ENCODE measurements at places on chromosomes 16 and 17.
A peak's percentile ranks its signal among the peaks of the same experiment; 100 is the strongest.

GRCh38 chr16:80557037-80557436 is 16.2 kb downstream of the DYNLRB2 start:
- no peak overlapping the region for H3K4me3 ChIP-seq
- no peaks in the 10 kb centered on the region for H3K27me3 ChIP-seq
- H3K4me1 ChIP-seq, result no peaks in the 10 kb centered on the region
- no peak overlapping the region for H3K27ac ChIP-seq
- DNase-seq, result no peak

DNA sequence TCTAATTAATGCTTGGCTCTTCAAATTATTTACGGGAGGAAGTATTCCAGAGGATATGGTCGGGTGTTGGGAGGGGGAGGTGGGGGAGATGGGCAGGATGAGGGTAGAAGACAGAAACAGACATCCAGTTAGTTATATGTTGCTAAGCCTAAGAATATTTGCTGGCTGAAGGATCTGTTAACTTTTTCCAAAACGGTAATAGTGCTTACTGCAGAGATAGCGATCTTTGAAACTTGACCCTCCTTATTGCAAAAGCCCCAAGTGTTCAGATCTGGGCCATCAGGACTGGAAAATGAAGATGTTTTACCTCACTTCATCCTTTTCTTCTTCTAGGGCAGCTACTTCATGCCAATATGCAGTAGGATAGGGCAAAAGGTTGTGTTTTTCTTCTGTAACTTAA is 27.0 kb upstream of the MMD start:
- no peak overlapping the region for H3K4me3 ChIP-seq
- peaks cover 13% of the 10 kb centered on the region for H3K4me1 ChIP-seq
- H3K36me3 ChIP-seq, result no peaks in the 10 kb centered on the region
- no peak overlapping the region for H3K27ac ChIP-seq

- H3K27ac ChIP-seq, result no peak overlapping the region
- H3K4me3 ChIP-seq, result no peak overlapping the region
Measured at GRCh38 chr17:74490716-74491115, 24.3 kb downstream of the CD300A start.

- H3K4me1 ChIP-seq, result peaks cover 1% of the 10 kb centered on the region
- no peak overlapping the region for H3K27ac ChIP-seq
- no peak for DNase-seq
- H3K27me3 ChIP-seq, result no peaks in the 10 kb centered on the region
- no peak overlapping the region for H3K4me3 ChIP-seq
- no peaks in the 10 kb centered on the region for H3K36me3 ChIP-seq
Measured at GRCh38 chr17:41294016-41294415, 8.6 kb downstream of the KRTAP29-1 start.

DNA sequence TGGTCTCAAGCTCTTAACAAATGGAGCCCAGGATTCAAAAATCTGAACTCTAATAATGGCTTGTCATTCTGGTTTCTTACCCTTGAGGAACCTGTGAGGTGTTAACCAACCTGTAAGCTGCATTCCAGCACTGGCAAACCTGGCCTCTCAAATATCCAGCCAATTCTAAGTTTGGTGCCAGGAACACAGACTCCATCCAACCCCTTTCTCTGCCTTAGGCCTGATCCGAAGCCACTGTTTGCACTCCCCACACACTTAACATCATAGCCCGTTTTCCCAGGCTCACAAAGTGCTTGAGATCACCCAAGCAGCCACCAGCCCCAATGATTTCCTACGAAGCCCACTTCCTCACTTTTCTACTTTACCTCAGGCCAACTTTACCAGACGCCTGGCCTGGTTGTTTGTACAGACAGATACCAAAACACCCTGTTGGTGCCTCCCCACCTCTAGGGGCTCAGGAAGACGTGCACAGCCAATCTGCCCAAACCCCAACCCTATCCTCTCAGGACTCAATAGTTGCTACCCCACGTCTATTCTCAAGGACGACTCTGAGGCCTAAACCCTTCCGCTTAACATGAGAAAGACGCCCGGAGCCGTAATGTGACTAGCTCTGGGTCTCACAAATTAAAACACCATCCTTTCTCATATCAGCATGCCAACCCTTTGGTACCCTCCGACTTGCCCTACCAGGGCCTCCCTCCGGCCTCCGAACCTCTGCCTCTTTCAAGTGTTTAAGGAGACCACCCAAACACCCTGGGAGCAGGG is 3.2 kb upstream of the PER1 start:
- DNase-seq, result peak; percentile 53
- no peaks in the 10 kb centered on the region for H3K27me3 ChIP-seq
- H3K27ac ChIP-seq, result peak overlapping the region; percentile 97
- H3K4me1 ChIP-seq, result peaks cover 56% of the 10 kb centered on the region
- H3K4me3 ChIP-seq, result peak overlapping the region; percentile 84
- H3K36me3 ChIP-seq, result peaks cover 13% of the 10 kb centered on the region

DNA sequence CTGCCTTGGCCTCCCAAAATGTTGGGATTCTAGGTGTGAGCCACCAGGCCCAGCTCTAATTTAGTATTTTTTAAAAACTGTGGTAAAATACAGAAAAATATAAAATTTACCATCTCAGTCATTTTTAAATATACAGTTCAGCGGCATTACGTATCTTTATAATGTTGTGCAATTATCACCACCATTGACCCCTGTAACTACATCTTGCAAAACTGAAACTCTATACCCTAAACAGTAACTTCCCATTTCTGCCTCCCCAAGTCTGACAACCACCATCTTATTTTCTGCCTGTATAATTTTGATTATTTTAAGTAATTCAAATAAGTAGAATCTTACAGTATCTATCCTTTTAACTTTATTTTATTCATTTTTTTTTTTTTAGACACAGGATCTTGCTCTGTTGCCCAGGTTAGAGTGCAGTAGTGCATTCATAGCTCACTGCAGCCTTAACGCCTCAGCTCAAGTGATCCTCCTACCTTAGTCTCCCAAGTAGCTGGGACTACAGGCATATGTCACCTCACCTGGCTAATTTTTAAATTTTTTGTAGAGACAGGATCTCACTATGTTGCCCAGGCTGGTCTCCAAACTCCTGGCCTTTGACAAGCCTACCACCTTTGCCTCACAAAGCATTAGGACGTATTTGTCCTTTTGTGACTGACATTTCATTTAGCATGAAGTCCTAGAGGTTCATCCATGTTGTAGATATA is 10.9 kb upstream of the GGA2 start:
- peak; percentile 51 for DNase-seq
- peaks cover 52% of the 10 kb centered on the region for H3K4me1 ChIP-seq
- H3K27me3 ChIP-seq, result no peaks in the 10 kb centered on the region
- no peak overlapping the region for H3K4me3 ChIP-seq

DNA sequence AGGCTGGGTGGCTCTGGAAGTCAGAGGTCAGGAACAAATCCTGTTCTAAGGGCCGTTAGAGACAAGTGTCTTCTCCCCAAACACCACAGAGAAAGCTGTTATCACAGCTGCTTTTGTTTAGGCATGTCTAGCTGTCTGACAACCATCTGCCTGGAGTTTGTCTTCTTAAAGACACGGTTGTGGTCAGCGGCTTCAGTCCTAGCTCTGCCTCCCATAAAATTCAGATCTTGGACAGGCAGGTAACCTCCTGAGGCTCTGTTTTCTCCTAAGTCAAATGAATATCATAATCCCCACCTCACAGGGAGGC is 2.3 kb upstream of the ITGA3 start:
- no peaks in the 10 kb centered on the region for H3K27me3 ChIP-seq
- DNase-seq, result no peak
- no peak overlapping the region for H3K27ac ChIP-seq
- no peak overlapping the region for H3K4me3 ChIP-seq
- H3K4me1 ChIP-seq, result peaks cover 15% of the 10 kb centered on the region

- peaks cover 24% of the 10 kb centered on the region for H3K4me1 ChIP-seq
- H3K4me3 ChIP-seq, result no peak overlapping the region
- no peaks in the 10 kb centered on the region for H3K36me3 ChIP-seq
- DNase-seq, result no peak
- peaks cover 9% of the 10 kb centered on the region for H3K27me3 ChIP-seq
Measured at GRCh38 chr16:73051961-73052360, 4.0 kb upstream of the ZFHX3 start.

DNA sequence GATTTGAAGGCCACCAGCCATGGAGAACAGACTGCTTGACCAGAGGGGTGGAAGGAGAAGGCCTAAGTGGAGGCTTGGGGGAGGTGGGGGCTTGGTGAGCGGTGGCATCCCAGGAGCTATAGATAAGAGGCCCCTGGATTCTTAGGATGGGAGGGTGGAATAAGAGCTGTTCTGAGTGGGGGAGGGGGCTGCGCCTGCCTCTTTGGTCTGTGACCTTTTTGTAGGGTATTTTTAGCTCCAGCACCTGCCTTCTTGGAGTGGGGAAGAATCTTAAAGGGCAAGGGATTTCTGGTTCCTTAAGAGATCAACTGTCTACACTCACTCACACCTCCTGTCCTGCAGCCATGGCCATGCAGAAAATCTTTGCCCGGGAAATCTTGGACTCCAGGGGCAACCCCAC is 567 bp downstream of the ENO3 start:
- H3K27ac ChIP-seq, result no peak overlapping the region
- DNase-seq, result no peak
- H3K4me3 ChIP-seq, result no peak overlapping the region
- H3K27me3 ChIP-seq, result no peaks in the 10 kb centered on the region
- H3K4me1 ChIP-seq, result peaks cover 11% of the 10 kb centered on the region

DNA sequence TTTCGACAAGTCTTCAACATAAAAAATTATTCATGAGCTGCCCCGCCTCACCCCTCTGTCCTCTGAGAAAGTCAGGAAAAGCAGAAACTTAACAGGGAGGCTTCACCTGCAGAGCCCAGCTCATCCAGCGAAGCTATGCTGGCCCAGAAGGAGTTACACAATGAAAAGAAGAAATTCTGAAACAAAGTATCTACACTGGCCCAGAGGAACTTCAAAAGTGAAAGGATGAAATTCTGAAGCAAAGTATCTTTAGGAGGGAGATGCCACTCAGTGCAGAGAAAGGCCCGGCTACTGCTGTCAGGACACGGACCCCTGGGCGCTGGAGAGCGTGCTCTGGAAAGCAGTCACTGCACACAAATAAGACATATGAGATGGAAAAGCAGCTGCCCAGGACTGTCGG is 1.6 kb downstream of the GALNS start:
- DNase-seq, result no peak
- peaks cover 12% of the 10 kb centered on the region for H3K36me3 ChIP-seq
- no peaks in the 10 kb centered on the region for H3K27me3 ChIP-seq
- no peak overlapping the region for H3K4me3 ChIP-seq
- peak overlapping the region; percentile 84 for H3K27ac ChIP-seq

DNA sequence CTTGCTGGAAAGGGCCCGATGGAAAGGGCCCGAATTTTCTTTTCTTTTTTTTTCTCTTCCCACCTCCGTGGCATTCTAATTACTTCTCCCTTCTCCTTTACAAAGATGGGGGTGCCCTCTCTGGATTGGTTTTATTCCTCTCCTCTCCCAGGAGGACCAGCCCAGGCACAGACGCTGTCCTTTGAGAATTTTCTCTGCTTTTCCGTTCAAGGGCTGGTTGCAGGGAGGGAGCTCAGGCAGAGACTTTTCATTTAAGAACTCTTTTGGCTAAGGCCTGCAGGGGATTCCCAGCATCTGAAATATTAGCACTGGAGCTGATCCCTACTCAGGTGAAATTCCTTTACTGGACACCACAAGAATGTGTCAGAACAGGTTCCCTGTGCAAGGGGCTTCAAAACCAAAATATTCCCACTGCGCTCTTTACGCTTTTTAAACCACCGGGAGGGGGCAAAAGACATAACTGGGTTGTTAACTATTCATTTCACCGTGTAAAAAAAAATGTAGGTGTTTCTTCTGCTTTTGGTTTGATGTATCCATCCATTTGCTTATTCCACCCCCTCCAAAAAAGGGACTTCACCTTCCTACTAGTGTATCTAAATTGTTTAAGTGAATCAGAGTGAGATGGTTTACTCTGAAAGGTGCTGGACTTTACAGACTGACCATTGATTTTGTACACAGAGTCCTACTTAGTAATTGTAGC is 1.4 kb downstream of the NFAT5 start:
- H3K27me3 ChIP-seq, result no peaks in the 10 kb centered on the region
- H3K27ac ChIP-seq, result peak overlapping the region; percentile 95
- peak overlapping the region; percentile 88 for H3K4me3 ChIP-seq
- DNase-seq, result peak; percentile 60

GRCh38 chr16:48905632-48906505 is 295.9 kb upstream of the N4BP1 start:
- H3K4me1 ChIP-seq, result no peaks in the 10 kb centered on the region
- H3K27ac ChIP-seq, result no peak overlapping the region
- no peak overlapping the region for H3K4me3 ChIP-seq
- H3K27me3 ChIP-seq, result no peaks in the 10 kb centered on the region

- no peaks in the 10 kb centered on the region for H3K4me1 ChIP-seq
- DNase-seq, result no peak
- no peak overlapping the region for H3K27ac ChIP-seq
- H3K4me3 ChIP-seq, result no peak overlapping the region
Measured at GRCh38 chr16:8905795-8906591, 23.8 kb downstream of the LITAFD start.

GRCh38 chr16:85416228-85417109 is 196.7 kb upstream of the GSE1 start:
- H3K27ac ChIP-seq, result no peak overlapping the region
- DNase-seq, result peak; percentile 76
- no peaks in the 10 kb centered on the region for H3K36me3 ChIP-seq
- H3K4me3 ChIP-seq, result peak overlapping the region; percentile 26
- H3K27me3 ChIP-seq, result no peaks in the 10 kb centered on the region
- peaks cover 5% of the 10 kb centered on the region for H3K4me1 ChIP-seq

DNA sequence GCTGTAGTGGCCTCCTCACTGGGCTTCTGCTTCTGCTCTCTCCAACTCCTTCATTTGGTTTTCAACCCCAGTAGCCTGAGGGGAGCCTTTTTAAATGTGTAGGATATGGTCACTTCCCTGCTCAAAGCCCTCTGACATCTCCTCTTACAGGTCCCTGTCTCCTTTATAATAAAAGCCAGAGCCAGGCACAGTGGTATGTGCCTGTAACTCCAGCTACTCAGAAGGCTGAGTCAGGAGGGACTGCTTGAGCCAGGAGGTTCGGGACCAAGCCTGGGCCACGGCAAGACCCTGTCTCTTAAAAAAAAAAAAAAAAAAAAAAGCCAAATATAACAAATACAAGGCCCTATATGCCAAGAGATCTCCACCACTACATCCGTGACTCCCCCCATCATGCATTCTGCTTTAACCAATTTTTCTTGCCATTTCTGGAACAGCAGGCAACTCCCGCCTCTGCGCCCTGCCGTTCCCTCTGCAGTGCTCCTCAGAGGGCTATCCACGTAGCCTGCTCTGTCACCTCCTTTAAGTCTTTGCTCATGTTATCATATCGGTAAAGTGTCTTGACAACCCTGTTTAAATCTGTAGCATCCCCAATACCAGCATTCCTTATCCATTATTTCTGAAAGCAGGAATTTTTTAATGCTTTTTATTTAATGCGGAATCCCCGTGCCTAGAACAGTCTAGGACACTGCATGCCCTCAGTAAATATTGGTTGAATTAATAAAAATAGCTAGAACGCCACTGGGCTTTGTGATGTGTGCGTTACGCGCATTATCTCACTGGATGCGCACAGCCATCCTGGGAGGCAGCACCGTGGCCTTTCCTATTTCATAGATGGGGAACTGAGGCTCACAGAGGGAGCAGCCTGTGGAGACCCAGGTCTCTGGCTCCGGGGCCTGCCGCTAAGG is 9.5 kb downstream of the ZNF771 start:
- DNase-seq, result no peak
- H3K36me3 ChIP-seq, result peaks cover under 1% of the 10 kb centered on the region
- peak overlapping the region; percentile 73 for H3K27ac ChIP-seq
- no peaks in the 10 kb centered on the region for H3K27me3 ChIP-seq
